ENCODE measurements at places on chromosomes 2 and 18.

DNA sequence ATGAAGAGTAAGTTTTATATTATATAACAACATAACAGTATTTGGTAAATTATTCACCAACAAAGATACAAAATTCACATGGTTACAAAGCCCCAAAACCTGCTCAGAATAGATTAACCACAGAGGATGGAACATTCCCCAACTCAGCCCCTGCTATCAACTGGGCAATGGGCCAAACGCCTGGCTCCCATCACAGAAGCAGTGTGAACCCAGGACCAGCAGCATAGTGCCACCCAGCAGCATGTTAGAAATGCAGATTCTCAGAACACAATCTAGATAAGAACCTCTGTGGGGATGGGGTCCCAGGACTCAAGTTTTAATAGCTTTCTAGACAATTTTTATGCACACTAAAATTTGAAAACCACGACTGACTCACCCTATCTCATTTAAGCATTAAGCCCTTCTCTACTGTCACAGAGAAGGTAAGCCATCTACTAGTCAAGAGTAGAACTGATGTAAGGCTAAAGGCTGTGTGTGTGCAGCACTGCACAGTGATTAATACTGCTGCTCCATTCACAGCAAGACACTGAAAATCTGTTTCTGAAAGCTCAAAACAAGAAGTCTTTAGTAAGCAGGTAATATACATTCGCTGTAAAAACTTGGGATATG, 15.2 kb downstream of the AFG3L2 start:
- DNase-seq, result no peak

DNA sequence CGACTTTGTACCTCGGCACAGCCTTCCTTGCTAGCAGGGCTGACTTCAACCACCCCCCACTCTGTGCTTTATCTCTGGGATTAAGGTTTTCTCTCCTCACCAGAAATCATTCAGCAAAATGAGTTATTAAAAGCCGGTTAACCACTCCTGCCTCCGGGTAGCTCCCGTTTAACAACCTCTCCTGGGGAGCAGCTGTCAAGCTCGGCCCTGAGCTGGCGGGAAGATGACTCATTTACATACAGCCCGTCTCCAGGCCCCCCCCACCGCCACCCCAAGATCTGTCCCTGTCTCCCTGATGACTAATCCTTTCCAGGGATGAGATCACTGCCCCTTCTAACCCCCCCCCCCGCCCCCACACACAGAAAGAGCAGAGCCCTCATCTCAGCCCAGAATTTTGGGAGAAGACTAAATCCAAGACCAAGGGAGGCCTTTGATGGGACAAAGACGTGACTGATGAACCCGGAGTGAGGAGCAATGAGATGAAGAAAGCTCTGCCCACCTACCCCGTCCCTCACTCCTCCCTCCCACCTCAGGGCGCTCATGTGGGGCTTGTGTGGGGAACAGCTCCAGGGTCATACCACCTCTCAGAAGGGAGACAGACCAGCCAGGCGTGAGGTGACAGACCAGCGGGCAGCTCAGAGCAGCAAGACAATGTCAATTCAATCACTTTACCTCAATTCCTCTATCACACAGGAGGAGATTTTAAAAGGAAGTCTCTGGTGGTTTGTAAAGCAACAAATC, 131.4 kb downstream of the MSH2 start:
- peak; percentile 77 for DNase-seq

GRCh38 chr2:74364533-74365505, 15.3 kb downstream of the DCTN1 start:
- no peak for DNase-seq

GRCh38 chr2:141957321-141957720, 173.5 kb downstream of the LRP1B start:
- no peak for DNase-seq

DNA sequence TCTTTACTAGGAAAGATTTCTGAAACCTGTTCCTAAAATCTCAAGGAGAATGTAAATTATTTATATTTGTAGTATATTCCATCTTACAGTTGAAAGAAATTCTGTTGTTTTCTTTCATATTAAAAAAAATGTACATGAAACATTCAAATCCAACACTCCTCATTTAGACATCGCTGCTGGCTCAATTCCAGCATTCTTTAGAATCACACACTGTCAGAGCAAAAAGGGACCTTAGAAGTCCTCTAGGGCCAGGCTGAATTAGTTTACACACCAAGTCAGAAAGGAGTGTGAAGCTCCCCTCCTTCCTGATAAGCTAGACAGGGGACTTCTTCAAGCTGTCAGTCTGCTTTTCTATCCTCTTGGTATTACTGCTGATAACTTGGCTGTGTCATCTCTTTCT, 158.6 kb upstream of the LTBP1 start:
- DNase-seq, result peak; percentile 47

DNA sequence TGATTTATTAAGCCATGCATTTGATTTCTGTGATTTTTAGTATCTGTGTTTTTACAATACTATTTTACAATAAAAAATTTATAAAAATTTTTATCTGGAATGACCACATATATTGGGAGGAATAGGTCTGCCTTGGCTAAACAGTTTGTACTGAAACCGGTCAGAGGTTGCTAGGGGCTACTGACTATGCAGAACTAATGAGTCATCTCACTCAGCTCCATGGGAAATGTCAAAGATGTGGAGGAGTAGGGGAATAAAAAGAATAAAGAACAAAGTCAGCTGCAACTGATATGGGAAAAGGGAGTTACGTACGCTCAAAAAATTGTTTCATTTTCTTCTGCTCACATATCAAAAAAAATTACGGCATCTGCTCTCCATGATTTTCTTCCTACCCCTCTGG, 8.6 kb upstream of the TMEM163 start:
- DNase-seq, result peak; percentile 71

- no peak for DNase-seq
Observed at GRCh38 chr2:215862351-215862771, 151.0 kb downstream of the MREG start.

DNA sequence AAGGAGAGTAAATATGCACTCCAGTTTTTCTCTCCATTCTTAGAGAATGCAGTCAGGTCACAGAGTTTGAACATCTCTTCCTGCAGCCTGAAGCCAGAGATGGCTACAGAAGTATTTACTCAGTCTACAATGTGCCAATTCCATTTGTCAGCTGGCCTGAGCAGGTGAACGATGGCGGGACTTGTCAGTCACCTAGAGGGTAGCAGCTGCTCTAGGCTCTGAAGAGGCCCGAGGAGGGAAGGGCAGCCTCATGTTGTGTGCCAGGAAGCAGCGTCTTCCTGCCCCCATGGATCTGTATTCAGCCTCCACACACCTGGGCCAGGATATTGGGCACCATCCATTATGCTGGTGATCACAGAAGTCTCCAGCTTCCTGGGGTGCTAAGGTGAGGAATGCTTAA, 316.7 kb upstream of the CHAC2 start:
- DNase-seq, result no peak

DNA sequence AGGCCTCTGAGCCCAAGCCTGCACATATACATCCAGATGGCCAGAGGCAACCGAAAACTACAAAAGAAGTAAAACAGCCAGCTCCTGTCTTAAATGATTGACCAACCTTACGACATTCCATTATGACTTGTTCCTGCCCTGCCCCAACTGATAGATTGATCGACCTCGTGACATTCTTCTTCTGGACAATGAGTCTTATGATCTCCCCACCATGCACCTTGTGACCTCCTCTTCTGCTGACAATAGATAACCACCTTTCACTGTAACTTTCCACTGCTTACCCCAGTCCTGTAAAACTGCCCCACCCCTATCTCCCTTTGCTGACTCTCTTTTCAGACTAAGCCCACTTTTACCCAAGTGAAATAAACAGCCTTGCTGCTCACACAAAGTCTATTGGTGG, 670.0 kb upstream of the PKDCC start:
- no peak for DNase-seq

GRCh38 chr2:241505781-241506201, 2.6 kb downstream of the STK25 start:
- DNase-seq, result no peak

DNA sequence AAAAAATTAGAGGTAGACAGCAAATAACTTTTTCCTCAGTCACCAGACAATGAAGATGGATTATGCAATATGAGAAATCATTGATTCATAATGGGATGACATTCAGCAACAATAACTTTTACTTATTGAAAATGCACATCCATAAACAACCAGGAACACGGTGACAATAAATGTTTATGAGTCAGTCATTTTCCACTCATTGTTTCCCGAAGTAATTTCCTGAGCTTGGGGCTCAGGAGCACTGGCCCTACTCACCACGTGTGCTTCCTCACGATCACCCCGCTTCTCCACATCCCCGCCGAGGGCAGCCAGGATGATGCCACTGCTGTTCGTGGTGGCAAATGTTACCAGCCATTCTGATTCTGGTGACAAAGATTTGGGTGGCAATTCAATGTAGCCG, 156.3 kb downstream of the LAMA1 start:
- peak; percentile 3 for DNase-seq

DNA sequence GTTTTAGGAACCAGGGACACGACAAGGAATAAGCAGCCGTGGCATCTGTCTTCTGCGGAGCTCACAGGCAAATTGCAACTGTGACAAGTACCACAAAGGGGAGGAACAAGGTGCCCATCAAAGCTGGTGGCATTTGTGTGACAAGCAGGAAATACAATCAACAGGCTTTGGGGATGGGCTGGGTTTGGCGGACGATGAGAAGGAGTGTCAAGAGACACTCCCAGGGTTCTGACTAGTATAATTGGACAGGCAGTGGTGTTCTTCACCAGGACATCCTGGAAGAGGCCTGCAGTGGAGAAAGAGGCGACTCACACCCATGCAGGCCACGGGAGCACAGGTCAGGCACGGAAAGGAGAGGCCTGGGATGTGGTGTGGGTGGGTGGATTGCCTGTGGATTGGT, 14.2 kb upstream of the SPATA3 start:
- no peak for DNase-seq

- DNase-seq, result no peak
Observed at GRCh38 chr2:98944775-98945174, 8.8 kb upstream of the CRACDL start.

DNA sequence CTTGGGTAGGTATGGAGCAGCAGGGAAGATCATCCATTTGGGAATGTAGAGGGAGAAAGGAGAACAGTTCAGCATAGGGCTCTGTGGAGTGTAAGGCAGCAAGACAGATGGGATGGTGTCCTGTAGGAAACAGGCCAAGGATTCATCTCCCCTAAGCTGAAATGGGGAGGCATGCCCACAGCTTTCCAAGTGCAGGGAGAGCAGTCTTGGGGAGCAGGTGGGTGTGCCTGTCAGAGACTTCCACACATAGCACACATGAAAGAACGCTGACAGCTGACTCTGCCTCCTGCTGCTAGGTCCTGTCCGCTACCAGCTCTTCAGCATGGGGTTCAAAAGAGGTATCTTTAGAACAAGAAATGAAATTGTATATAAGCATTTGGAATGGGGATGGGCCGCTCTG, 9.0 kb downstream of the SETBP1 start:
- no peak for DNase-seq

GRCh38 chr2:150688016-150688415, 200.5 kb upstream of the RND3 start:
- DNase-seq, result no peak

- DNase-seq, result no peak
Observed at GRCh38 chr2:44817673-44818335, 123.7 kb upstream of the SIX3 start.

GRCh38 chr2:122748552-122749011, 993.1 kb downstream of the TSN start:
- DNase-seq, result peak; percentile 89

GRCh38 chr2:240946046-240946445, 39.9 kb downstream of the CROCC2 start:
- DNase-seq, result no peak

DNA sequence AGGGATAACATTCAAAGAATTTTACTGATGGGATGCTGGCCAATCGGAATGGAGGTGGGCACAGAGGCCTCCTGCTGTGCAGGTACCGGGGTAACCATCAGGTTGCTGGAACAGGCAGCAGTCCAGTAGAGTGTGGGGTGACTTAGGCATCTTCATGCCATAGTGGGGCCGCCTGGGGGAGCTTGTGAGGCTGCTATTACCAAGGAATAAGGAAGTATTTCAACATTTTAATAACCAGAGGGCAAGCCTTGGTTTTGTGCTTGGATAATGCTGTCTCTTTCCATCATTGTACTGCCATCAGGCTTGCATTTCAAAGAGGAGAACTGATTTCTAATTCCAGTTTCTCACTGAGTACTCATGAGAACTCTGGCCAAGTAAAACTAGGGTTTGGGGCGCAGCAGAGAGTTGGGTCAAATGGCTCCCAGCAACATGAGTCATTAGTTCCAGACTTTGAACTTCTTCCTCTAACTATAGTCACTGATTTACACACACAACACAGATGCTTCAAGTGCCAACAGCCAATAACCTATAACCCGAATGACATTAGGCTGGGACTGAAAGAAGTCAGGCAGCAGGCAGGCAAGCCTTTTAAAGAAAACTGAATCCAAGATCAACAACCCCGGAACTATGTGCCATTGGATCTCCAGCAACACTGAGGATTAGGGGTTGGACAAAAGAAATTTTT, 56.1 kb upstream of the FHL2 start:
- DNase-seq, result peak; percentile 53

GRCh38 chr2:134080386-134081089, 173.3 kb upstream of the MGAT5 start:
- no peak for DNase-seq

DNA sequence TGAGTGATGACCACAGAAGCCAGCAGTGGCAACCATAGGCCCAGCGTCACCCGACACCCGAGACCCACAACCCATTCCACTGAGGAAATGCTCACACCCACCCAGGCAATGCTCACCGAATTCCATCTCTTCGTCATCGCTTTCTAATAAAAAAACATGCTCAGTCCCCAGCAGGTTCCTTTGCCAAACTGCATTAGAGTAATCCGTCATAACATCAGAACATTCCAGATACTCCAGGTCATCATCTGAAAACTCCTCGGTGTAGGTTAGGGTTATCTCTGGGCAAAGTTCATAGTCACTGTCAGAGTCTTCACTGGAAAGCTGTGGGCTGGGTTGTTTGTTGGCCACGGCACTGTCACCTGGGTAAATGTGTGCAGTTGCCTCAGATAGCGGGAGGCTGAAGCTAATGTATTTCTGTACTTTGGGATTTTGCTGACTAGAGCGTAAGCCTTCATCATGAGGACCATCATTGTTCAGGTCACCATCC, 49.3 kb downstream of the ALPK2 start:
- no peak for DNase-seq

DNA sequence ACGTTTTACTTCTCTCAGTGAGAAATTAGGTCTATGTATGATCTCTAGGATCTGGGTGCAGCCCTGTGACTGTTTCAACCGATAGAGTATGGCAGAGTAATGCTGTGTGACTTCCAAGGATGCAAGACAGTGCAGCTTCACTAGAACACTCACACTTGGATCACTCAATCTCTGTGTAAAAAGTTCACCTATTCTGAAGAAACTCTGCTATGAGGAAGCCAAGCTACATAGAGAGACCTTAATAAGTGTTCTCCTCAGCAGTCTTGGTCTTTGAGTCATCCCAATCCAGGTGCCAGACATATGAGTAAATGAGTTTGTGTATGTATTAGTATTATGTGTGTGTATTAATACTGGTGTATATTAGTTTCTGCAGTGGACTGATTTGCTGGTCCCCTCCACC, 335.0 kb downstream of the NR4A2 start:
- no peak for DNase-seq

All from dermis blood vessel endothelial cell (primary cell).